AG10803 (cell line): ENCODE measurements at places on chromosomes 4 and X.

DNA sequence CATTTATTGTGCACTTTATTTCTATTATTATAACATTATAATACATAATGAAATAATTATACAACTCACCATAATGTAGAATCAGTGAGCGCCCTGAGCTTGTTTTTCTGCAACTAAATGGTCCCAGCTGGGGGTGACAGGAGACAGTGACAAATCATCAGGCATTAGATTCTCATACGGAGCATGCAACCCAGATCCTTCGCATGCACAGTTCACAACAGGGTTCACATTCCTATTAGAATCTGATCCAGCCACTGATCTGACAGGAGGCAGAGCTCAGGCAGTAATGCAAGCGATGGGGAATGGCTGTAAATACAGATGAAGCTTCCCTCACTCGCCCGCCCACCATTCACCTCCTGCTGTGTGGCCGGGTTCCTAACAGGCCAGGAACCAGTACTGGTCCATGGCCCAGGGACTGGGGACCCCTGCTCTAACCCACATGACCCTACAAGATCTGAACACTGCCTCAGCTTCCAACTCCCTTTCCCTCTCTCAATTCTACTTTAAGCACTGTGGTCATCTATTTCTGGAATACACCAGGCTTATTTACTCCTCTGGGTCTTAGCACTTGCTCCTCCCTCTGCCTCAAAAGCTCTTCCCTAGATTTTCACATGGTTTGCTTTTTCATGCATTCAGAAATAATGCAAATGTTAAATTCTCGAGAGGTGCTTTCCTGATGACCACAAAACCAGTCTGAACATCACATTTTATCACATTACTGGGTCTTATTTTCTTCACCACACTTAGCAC is 166.8 kb upstream of the HCCS start:
- DNase-seq: peak; percentile 41

- no peak for DNase-seq
Observed at GRCh38 chrX:105646592-105647372, 175.6 kb upstream of the NRK start.

GRCh38 chrX:27915617-27916016 is 65.6 kb downstream of the DCAF8L1 start:
- no peak for DNase-seq

DNA sequence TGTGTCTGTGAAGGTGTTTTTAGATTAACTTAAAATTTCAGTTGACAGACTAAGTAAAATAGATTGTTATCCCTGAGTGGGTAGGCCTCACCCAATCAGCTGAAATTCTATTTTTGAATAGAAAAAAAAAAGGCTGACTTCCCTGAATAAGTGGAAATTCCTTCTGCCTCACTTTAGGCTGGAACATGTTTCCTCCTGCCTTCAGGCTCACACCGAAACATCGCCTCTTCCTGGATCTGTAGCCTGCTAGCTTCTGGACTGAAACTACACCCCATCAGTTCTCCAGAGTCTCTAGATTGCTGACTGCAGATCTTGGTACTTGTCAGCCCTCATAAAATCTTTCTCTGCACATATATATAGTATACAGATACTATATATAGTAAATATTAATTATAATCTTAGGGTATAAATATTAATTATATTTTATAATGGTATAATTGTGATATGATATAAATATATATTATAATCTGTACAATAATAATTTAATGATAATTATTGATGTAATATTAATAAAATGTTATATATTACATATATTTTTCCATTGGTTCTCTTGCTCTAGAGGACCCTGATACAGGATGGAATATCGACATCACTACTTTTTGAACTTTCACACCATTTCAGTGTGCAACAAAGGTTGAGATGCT is 13.7 kb upstream of the SLIT2 start:
- no peak for DNase-seq

DNA sequence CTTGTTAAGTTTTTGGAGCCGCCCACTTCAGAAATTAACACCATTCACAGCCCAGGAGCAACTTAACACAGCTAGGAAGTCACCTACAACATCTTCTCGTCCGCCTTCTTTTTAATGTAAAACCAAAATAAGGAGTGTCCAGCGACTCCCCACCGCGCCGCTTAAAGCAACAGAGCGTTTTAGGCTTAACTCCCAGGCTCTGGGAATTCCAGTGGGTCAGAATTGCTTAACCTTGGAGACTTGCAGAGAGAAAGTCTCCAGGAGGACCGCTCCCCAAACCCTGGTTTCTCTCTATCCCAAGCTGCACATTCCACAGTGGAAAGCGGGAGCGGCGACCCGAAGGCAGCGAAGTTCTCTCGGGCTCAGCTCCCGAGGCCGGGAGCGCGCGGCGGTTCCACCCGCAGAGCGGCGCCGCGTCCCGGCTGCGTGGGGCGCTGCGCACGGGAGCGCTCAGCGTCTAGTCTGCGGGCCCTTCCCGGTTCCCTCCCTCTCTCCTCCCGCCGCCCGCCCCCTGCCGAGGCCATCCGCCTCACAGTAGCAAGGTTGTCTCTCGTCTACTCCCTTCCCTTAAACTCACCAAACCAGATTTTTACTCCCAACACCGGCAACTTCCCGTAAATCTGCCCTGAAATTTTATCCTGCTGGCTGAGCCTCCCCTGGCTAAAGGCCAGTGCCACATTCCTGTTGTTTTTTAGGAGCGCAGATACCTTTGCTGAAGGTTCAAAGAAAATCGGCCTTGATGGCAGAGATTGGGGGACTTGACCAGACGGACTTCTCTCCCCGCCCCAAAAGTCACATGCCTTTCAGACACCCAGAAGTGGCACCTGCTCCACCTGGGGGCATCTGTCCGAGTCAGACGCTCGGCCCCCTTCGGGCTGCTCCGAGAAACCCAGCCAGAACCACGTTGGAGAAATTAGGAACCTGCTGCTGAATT is at the start of gene RBM47:
Gene RBM47, minus strand, starts transcription at position 464 of the 934 bp plus-strand sequence. CDS start 190,971 bp downstream, outside the sequence.
- DNase-seq: peak; percentile 59

DNA sequence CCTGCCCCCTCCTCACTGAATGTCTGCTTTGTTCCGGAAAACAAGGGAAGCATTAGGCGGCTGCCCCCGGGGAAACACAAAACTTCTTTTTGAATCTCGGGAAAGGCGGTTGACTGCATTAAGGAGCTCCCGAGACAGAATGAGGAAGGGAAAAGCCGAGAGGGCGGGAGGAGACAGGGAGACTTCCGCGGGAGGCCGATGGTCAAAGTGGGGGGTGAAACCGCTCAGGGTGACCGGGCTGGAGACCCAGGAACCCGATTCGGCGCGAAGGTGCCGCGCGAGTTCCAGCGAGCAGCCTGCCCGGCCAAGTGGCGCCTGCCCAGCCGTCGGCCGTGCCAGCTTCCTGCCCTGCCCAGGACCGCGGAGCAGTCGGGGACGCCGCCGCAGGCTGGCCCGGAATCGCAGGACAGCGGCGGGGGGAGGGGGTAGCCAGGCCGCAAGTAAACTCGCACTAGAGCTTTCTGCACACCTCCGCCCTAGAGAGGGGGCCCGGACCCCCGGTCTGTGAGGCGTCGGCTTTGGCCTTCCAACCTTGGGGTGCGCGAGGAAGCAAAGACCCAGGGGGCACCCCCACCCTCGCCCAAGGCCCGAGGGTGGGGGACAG is 55.1 kb upstream of the BCOR start:
- no peak for DNase-seq

DNA sequence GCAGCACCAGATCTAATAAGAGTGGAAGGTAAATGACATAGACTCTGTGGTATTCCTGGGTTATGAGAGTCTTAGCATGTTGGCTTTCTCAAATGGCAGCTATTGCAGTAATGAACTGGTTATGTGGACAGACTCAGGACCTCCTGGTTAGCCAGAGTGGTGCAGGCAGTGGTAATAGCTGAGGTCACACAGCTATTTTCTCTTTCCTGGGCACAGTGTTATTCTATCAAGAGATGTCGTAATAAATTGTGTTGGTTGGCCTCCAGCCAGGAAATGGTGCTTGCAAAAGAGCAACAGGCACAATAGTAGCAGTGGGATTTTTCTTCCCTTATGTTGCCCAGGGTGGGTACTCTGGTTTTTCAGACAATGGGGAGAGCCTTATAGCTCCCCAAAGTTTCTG is 279.2 kb upstream of the FGF16 start:
- DNase-seq: no peak

GRCh38 chr4:128362760-128363159 is 75.1 kb upstream of the PGRMC2 start:
- DNase-seq: no peak

- no peak for DNase-seq
Observed at GRCh38 chr4:55500072-55500471, 46.6 kb downstream of the CLOCK start.

DNA sequence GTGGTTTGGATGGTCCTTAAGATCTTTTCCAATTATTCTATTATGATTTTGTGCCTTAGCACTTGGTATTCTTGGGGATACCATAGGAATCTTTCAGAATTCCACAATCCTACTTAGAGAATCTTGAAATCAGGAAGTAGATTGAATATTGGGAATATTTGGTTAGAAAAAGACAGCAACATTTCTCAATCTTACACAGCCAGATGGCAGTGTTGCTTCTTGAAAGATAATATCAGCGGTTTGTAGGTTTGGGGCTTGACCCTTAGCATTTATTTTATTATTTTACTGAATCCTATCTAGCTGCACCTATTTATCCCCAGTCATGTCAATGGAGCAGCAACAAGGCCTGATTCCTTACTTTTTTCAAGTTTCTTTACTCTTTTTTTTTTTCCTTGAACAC is 28.6 kb downstream of the MAGEB1 start:
- peak; percentile 24 for DNase-seq

DNA sequence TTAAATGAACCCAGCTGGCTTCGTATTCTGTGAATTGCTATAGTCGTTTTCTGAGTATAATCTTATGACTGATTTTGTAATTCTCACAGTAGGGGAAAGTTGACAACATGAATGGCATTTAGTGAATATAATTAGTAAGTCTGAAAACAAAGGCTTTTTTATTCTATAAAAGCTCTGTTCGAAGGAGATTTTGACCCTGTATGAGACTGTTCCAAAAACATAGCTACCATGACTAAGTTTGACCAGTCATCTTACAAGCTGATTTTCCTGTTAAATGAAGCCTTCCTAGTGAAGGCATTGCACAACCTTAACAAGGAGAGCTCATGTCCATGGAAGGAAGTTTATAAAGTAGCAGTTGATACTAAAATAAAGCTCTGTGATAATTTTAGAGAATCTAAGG is 242.3 kb downstream of the RPA4 start:
- DNase-seq: peak; percentile 26

- DNase-seq: no peak
Observed at GRCh38 chr4:1195109-1195671, 22.8 kb upstream of the SPON2 start.

DNA sequence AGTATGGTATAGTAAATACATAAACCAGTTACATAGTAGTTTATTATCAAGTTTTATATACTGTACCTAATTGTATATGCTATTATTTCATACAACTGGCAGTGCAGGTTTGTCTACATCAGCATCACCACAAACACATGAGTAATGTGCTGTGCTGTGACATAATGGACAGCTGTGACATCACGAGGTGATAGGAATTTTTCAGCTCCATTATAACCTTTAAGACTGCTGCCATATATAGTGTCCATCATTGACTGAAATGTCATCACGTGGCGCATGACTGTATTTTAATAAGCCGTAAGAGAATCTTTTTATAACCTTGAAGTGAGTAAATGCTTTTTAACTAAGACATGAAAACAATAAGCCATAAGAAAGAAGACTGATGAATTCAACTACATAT is 44.8 kb upstream of the ANK2 start:
- no peak for DNase-seq

DNA sequence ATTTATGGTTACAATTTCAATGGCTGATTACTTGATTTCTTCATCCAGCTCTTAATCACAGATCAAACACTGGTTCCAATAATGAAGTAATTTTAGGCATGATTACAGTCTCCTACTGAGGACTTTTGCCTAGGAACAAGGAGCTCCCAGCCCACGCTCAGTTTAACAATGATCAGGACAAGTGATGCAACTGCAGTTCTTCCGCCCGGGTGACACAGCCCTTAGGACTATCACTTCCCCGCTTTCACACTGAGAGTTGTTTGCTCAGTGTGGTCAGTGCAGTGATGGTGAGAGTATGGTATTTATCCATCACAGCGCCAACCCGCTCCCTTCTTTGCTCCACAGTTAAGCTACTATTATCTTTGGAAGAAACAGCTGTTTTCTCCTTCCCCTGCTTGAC is 203.2 kb upstream of the MBNL3 start:
- DNase-seq: no peak

DNA sequence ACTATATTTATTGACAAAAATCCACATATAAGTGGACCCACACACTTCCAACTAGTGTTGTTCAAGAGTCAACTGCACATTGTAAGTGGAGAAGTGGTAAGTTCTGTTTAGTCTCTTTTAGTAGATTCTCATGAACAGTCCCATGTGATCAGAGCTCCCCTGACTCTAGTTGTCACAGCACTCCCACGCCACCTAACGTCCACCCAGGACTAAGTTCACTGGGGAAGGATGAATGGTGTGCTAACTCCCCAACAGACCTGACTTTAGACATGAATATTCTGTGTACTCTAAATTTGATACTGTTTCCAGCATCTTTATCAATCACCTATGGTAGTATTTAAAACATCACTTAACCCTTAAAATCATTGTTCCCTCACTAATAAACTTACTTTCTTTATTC is 59.8 kb downstream of the PACRGL start:
- no peak for DNase-seq

GRCh38 chr4:55424791-55425190 is 29.0 kb downstream of the TMEM165 start:
- DNase-seq: peak; percentile 65

DNA sequence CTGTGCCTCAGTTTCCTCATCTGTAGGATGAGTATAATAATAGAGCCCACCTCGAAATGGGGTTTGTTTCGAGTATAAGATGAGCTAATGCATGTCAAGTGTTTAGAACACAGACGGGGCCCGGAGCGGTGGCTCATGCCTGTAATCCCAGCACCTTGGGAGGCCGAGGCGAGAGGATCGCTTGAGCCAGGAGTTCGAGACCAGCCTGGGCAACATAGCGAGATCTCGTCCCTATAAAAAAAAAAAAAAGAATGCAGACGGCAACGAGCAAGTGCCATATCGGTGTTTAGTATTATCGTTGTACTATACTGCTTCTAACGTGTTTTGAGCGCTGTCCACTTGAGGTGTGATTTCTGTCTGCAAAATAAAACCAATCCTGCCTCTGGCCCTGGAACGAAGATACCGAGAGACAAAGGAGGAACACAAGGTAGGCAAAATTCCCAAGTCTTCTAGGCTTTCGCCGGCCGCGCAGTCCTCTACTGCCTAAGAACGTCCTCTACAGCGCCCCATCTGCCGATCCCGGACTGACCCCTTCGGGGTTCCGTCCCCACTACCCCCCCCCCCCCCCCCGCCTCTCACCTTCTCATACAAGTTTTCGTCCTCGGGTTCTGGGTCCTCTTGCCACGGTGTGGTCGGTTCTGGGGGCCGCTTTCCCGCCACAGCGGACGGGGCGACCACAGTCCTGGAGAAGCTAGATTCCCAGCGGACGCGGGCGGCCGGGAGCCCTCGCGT is 442 bp downstream of the NDUFB11 start:
- DNase-seq: peak; percentile 27
